ENCODE measurements at places on chromosomes 4 and X.

DNA sequence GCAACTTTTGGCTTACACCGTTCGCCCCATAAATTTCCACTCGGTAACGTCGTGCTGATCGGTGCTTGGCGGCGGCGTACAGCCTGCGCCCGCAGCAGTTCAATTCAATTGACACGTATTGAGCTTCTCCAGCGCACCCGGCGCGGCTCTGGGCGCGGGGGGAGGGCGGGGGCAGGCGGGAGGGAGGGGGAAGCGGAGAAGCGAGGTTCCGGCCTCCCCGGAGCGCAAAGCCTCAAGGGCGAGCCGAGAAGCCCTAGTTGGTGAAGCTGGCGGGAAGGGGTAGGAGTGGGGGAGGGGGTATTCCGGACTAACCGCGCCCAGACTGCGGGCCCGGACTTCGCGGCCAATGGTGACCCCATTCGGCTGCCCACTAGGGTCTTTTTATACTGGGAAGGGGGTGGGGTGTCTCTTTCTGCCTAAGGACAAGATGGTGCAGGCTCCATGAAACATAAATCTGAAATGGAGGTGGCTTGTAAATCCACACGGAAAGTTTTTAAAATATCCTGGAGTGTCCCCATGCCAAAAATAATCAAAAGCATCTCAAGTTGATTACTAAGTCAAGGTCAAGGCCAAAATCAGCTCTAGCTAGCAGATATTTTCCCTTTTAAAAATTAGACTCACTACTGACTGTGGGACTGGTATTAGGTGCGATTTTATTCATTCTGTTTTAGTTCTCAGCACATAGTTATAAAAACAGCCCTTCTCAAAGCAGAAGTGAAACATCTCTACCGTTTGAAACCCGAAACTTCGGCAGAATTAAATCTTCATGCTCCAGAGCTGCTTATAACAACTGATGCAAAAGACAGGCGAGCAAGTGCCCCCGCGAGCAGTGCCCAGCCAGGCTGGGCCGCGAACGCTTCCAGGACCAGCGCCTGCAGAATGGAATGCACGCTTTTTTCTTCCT, 1.5 kb upstream of the BCOR start:
- DNase-seq, result no peak

GRCh38 chrX:567891-568290, 62.7 kb upstream of the SHOX start:
- DNase-seq, result no peak

GRCh38 chr4:16909281-16909680, 10.8 kb upstream of the LDB2 start:
- no peak for DNase-seq

DNA sequence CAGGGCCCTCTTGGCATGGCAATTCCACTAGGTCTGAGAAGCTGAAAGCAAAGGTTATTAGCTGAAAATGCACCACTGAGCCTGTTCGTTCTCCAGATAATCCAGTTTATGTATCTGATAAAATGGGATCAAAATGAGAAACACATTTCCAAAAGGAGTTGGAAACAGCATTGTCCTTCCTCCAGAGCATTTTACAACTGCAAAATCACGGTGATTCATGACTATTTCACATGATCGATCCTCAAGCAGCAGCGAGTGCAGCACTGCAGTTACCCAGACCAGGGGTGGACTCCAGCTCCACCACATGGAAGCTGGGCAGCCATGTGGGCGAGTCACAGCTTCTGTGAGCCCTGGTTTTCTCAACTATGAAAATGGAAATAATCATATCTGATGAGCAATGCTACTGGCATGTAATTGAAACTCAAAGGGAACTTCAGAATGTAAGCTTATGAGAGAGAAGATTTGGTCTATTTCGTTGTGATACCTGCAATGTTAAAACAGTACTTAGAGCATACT, 78.7 kb upstream of the MSX1 start:
- no peak for DNase-seq

DNA sequence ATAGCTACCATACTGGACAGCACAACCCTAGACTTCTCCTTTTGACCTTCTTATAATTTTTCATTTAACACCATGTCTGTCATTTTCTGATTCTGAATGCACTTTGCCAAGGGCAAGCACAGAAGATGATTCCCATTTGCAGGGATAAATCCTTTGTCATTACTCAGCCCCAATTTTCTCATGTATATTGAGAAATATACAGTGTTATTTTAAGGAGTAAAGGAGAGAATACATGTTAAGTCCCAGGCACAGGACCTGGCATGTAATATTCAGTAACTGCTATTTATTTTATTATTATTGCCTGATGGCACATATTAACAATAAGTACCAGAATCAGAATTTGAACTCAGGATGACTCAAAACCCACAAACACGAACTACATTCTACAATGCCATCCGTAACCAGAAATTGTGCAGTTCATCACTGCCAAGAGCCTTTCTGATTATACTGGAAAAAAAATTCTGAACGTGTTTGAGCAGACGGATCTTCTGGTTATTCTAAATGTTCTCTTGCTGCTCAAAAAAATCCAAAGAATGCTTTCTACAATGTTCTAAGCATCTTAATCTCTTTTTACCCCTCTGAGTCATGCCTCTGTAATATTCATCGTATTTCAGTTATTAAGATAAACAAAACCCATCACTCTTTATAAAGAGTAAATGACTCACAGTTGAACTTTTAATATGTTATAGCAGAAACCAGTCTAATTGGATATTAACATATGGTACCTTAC, 170.0 kb downstream of the MID1 start:
- DNase-seq, result peak; percentile 48

All from GM04504 (cell line).